ENCODE measurements at places on chromosomes 5 and 9.

GRCh38 chr5:141958546-141959172, 657 bp upstream of the PCDH12 start:
- peak; percentile 17 for DNase-seq

- no peak for DNase-seq
Measured at GRCh38 chr9:113409883-113410206, 630 bp downstream of the POLE3 start.

GRCh38 chr9:88280816-88281382, 107.3 kb upstream of the SPIN1 start:
- DNase-seq: no peak

GRCh38 chr5:173974688-173975239, 14.2 kb upstream of the C5orf47 start:
- no peak for DNase-seq

DNA sequence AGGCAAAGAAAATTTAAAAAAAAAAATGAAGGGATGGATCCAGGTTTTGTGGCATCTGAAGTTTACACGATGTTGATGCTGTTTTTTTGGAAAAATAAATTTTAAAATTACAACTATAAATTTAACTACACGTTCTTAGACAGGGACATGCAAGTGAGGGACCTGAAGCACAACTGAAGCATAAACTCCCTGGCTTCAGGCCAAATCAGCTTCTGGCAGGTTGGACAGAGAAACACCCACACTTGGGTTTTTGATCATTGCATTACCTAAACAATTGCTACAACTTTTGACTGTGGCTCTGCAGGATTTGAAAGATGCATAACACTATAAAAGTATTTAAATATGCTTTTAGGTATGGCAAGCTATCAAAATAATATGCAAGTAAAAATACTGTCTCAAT, 1318.3 kb upstream of the DMAC1 start:
- DNase-seq: no peak

DNA sequence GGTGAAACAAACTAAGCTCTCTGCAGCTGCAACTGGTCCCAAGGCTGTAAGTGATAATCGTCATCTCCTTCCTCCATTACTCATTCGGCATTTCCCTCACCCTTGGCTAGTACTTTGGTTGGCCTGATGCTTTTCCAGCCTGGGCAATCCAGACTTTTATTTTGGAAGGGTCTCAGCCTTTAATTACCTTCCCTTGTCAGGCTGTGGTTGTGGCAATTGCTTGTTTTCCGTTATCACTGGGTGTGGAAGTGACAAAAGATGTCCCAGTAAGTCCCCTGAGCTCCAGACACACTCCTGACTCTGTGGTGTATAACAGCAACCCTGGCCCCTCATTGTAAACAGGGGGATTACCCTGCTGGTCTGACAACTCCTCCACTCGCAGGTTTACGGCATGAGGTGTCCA, 6.3 kb upstream of the FAF2 start:
- DNase-seq: no peak

DNA sequence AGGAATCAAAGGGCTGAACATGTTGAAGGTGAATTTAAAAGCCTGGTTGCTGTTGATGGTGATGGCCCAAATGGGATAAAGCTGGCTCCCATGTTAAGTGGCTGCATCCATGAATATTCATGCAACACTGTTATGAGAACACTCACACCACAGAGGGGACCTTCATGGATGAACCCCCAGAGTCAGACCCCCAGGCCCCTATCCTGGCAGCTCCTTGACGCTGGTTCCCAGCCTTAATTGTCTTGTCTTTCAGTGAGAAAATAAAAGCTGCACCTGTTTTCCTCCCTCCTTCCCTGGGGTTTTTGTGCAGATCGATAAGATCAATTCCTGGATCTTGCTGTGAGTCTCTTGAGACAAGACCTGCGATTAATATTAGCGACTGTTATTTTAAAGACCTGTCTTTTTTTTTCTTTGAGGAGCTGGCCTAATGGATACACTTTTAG, 371.7 kb downstream of the ICE1 start:
- no peak for DNase-seq

DNA sequence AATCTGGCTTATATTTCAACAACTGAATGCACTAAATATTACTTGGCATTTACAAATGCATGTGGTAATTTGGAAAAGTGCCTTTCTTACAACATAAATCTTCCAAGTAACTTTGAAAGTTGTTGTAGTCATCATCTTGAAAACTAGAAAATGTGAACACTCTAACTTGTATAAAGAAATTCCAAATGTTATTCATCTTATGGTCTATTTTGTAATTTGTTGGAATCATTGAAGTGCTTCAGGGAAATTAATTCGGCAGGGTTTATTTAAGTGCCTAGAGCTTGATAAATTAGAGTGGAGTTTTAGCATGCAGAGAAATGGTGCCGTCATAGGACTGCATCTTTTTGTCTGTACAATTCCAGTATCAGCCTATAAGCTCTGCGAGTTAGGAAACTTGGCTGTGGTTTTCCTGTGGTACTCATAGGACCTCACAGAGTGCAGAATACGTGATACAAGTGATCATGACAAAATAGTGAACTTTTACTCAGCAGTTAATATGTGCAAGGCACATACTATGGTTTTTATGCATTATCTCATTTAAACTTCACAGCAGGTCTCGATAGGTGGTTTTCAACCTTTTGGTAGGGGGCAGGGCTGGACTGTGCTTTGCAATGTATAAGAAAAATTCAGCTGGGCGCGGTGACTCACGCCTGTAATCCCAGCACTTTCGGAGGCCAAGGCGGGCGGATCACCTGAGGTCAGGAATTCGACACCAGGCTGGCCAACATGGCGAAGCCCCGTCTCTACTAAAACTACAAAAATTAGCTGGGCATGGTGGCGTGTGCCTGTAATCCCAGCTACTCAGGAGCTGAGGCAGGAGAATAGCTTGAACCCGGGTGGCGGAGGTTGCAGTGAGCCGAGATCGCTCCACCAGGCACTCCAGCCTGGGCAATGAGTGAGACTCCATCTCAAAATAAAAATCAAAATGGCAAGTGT, 79.6 kb downstream of the RAI14 start:
- no peak for DNase-seq

GRCh38 chr5:42993516-42994245, 46.4 kb downstream of the ANXA2R start:
- DNase-seq: peak; percentile 58

GRCh38 chr5:104785097-104785496, 1222.5 kb upstream of the NUDT12 start:
- no peak for DNase-seq

DNA sequence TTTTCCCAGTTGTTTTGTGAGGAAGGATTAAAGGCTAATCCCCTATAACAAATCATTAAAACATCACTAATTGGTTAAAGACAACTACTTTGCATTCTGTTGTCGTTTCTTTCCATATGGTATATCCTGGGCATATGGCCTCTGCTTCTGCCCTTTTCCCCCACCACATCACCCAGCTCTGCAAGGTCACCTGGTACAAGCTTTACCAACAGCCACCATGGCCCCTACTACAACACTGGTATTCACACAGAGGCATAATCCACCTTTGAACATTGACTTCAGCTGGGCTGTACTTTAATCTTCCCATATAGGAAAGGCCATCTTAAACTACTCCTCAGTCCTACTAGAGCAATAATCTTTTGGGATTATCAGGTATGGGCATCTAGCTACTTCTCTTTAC, 866.1 kb downstream of the TLE4 start:
- DNase-seq: no peak

GRCh38 chr5:59489551-59489950, 404.0 kb downstream of the PDE4D start:
- no peak for DNase-seq

DNA sequence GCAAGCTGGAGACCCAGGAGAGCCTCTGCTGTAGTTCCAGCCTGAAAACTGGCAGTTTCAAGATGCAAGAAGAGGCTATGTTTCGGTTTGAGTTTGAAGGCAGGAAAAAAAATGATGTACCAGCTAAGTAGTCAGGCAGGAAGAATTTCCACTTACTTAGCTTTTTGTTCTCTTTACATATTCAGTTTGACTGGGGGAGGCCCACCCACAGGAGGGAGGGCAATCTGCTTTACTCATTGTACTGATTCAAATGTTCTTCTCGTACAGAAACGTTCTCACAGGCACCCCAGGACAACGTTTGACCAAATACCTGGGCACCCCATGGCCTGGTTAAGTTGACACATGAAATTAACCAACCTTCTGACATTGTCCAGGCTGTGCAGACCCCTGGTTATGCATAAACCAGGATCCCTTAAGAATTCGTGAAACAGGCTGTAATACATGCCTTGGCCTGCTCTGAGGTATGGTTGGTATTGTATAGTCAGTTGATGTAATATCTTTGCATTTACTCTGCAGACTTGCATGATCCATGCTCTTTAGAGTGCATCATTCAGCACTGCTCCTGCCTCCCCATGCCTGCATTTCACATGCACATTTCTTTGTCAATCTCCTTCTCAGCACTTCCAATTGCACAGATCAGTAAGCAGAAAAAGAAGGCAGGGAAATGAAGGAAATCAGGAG, 687.1 kb downstream of the TAF11L14 start:
- DNase-seq: no peak

Data from stimulated activated CD4-positive, alpha-beta T cell treated with anti-CD3 and anti-CD28 coated beads, Interleukin-4, amount 100 ng/mL, for 24 hours (primary cell).